ENCODE measurements at places on chromosomes 2 and 18.
A peak's percentile ranks its signal among the peaks of the same experiment; 100 is the strongest.

- DNase-seq = no peak
Measured at GRCh38 chr2:179181002-179181401, 83.6 kb downstream of the SESTD1 start.

- no peak for DNase-seq
Measured at GRCh38 chr2:45912109-45912508, 260.6 kb downstream of the PRKCE start.

GRCh38 chr2:47737-48136, 1.4 kb upstream of the FAM110C start:
- no peak for DNase-seq

DNA sequence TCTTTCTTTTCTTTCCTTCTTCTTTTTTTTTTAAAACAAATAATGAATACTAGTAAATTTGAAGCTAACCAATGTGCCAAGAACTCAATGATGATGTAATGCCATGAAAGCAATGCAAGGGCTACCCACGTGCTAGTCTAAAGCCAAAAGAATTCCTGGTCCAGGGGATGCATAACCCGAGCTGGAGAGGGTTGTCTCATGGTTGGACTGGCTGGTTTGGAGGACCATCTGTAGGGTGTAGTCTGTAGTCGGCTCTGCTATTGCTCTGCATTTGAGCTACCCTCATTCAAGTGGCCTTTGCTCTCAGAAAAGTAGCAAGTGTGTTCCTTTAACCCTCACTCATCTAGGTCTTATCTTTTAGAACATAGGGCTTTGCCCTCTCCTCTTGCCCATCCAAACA, 469.6 kb upstream of the CELF4 start:
- DNase-seq = no peak

GRCh38 chr2:43326101-43326825, 99.9 kb upstream of the ZFP36L2 start:
- no peak for DNase-seq

GRCh38 chr2:148124271-148124670, 103.4 kb downstream of the MBD5 start:
- DNase-seq = no peak

DNA sequence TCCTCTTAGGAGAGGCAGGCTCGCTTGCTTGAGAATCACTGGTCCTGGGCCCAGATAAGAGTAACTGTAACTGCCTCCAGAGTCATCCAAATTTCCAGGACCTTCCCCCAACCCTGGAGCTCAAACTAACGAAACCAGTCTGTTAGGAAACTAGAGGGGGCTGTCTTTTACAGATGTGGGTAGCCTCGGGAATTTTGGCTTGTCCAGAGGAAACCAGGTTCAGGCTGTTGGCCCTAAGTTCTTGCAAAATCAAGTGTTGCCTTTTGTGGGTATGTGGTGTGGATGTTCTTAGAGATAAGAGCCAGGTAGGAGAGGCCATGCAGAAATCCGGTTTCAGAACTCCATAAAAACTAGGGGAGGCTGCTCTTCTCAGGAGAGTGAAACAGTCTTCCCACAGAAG, 125.0 kb upstream of the DLX2 start:
- no peak for DNase-seq

DNA sequence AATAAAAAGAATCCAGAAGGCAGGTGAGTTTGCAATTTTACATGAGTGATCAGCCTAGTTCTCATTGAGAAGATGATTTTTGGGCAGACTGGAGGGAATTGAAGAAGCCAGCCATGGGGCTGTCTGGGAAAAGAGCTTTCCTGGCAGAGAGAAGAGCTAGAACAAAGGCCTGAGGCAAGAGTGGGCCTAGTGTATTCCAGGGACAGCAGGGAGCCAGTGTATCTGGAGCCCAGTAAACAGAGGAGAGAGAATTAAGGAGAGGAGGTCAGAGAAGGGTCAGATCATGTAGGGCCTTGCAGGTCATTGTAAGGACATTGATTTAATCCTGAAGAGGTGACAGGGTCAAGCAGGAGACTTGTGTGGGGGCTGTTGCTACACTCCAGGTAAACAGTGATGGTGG, 195.8 kb downstream of the SATB2 start:
- no peak for DNase-seq

DNA sequence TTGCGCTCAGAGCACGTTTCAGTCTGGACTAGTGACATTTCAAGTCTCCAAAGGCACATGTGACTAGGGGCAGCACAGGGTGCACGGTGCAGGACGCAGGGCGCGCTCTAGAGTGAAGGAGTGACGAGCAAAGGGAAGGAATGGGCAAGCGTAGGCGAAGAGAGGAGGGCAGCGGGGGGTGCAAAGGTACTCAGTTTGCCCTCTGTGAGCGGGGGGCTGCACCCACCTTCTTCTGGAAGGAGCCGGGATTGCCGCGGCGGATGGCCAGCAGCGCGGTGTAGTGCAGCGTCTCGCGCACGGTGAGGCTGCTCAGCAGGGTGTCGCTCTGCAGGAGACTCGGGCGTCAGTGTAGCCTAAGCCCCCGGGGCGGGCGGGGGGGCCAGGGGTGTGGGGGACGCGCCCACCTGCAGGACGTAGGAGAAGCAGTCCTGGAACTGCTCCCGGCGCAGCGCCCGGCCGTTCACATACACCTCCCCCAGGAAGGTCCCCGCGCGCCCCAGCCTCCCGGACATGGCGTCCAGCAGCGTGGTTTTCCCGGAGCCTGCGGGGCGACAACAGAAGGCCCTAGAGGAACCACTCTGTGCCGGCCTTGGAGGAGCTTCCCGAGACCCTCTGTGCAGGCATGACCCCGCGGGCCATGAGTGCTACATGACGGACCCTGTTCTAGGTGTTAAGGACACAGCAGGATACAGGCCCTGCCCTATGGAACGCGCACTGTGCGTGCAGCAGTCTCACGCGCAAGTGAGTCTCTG, 6.9 kb downstream of the ABCG5 start:
- DNase-seq = no peak

DNA sequence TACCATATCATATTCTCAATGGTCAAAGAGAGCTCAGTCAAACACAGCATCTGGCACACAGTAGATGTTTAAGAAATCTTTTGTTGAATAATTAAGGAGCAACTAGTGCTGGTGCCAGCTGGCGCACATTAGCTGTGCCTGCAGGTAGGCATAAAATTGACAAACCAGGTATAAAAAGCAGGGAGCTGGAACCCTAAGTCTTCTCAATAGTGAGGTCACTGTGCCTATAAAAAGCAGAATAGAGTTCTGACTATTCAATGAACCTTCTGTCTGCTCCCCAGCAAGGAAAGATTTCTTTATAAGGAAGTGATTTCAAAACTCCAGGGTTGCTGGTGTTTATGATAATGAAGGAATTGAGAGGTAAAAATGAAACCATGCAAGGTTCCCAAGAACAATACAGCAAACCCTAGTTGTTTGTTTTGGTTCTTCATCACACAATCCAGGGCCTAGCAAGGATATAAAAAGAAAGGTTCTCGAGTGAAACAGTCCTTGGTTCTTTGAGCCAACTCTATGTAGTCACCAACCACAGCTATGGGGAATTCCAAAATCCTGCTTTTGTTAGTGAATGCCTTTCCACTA, 76.1 kb downstream of the THADA start:
- no peak for DNase-seq

DNA sequence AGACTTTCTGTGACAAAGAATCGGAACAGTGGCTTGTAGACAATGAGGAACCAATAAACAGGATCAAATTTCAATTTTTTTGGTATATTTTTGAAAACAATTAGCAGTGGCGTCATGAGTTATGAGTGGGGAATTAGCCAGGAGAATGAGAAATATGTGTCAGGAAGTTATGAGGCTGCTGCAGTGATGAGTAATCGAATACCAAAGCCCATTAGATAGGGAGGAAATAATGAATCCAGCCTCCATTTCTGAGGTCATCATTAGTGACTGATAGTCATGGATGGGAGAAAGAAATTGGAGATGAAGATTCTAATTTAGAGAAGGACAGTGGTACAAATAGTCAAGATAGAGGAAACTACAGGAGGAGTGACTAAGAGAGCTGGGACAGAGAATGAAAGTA, 673.1 kb upstream of the VRK2 start:
- no peak for DNase-seq

GRCh38 chr18:9304388-9305070, 30.0 kb upstream of the TWSG1 start:
- no peak for DNase-seq

- DNase-seq = no peak
Measured at GRCh38 chr2:214839464-214839863, 30.0 kb upstream of the BARD1 start.

DNA sequence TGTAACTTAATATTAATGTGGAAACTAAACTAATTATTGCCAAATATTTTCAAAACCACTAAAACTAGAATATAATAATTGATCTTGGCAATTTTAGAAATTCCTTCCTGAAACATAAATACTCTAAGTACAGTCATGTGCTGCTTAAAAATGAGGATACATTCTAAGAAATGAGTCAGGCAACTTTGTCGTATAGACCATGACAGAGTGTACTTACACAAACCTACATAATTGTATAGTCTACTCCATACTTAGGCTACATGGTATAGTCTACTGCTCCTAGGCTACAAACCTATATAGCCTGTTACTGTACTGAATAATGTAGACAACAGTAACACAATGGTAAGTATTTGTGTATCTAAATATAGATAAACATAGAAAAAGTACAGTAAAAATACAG, 27.6 kb downstream of the FEZ2 start:
- DNase-seq = no peak

GRCh38 chr2:74497777-74498499, 1.5 kb downstream of the LBX2 start:
- no peak for DNase-seq

DNA sequence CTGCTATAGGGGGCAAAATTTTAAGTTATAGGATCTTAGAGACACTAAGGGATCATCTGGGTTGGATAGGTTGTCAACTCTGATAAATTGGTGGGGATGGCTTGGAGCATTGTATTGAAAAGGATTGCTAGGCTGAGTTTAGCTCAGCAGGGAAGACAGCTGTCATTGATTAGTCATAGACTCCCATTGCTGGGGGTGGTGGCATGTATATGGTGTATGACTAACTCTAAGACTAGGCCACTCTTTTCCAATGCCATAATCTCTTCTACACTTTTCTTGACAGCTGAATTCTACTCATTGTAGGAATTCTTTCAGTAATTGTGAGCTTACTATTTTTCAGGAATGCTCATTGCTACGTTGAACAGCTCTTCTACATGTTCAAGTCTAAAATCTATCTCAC, 81.3 kb upstream of the PELI1 start:
- no peak for DNase-seq

DNA sequence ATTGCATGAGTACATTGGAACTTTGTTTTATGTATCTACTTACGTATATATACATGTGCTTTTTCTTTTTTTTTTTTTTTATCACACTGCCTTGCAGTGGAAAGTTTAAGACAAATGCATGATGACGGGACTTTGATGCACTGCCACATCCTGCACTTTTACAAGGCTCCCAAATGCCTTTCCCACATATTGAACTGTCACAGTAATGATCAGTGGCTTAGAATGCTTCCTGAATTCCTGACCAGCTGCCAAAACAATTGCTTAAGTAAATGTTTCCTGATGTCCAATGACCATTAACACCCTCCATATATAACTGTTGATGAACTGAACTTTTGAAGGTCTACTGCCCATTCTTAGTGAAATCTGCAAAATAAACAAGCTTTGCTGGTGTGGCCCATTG, 60.2 kb downstream of the LYPD6B start:
- DNase-seq = no peak

DNA sequence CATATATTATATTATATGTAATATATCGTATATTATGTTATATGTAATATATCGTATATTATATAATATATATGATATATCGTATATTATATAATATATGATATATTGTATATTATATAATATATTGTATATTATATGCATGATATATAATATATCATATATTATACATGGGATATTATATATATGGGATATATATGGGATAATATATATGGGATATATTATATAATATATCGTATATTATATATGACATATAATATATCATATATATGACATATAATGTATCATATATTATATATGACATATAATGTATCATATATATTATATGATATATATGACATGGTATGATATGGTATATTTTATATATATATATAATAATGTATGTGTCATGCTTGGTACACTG, 100.7 kb upstream of the STPG4 start:
- DNase-seq = no peak

- DNase-seq = no peak
Measured at GRCh38 chr18:1094409-1094808, 189.7 kb downstream of the ADCYAP1 start.

DNA sequence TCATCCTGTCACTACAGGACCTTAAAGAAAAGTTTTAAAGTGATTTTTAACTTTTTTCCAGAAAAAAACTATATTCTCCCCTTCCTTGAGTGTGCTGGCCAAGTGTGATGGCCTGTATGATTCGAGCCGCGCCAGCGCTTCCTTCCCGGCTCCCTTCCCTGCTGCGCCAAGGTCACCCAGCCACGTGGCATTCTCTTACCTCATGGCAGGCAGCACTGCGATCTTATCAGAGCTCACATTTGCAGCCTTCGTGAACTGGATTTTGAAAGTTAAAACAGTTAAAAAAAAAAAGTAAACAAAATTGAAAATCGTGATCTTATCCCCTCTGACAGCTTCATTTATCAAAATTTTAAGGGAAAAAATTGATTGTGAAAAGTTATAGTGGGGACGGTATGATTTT, 279.8 kb downstream of the PTGR3 start:
- no peak for DNase-seq

- no peak for DNase-seq
Measured at GRCh38 chr18:51188024-51188701, 9.3 kb downstream of the MEX3C start.

DNA sequence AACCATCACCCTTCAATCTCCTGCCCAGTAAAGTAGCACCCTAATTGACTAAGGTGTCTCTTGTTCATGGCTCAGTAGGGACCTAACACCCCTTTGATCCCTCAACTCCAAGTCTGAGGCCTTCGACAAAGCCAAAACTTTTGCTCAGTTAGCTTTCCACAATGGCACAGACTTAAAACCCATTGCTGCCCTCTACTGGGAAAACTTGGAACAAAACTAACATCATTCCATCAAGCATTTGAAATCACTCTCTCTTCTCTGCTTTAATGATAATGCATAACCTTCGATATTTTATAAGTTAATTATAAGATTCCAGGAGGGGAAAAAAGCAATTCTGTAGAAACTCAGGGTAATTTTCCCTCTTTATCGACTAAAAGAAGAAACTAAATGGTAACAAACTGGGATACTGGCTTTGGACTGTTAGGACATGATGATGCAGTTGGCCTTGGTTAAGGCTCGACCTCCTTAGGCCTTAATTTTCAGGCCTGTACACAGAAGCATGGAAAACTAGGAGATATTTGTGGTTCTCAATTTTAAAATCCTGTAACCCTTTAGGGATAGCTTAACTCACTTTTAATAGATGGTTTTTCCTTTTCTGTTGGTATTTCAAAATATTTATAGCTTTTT, 127.8 kb downstream of the STK39 start:
- peak; percentile 44 for DNase-seq

DNA sequence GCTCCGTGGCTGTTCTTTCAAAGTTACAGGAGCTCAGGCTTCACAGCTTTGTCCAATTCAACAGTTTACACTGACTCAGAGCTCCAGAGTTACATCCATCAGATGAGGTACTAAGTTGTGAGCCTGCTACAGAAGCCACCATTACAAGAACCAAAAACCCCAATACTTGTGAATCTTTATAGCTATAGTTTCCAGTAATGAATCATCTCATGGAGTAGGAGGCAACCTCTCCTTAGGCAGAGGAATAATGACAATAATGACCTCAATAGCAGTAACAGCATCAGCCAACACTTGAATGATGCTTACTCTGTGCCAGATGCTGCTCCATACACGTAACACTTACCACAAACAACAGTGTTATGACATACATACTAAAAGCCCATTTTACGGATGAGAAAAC, 3.6 kb downstream of the ZC3H8 start:
- no peak for DNase-seq

GRCh38 chr2:133420788-133421187, 147.5 kb downstream of the NCKAP5 start:
- no peak for DNase-seq

Data from CD4-positive, alpha-beta T cell treated with Interleukin-1 beta for 1 hour (primary cell).